ENCODE measurements at places on chromosomes 3 and 15.

GRCh38 chr3:179000659-179001058 is 71.0 kb downstream of the ZMAT3 start:
- DNase-seq = no peak

DNA sequence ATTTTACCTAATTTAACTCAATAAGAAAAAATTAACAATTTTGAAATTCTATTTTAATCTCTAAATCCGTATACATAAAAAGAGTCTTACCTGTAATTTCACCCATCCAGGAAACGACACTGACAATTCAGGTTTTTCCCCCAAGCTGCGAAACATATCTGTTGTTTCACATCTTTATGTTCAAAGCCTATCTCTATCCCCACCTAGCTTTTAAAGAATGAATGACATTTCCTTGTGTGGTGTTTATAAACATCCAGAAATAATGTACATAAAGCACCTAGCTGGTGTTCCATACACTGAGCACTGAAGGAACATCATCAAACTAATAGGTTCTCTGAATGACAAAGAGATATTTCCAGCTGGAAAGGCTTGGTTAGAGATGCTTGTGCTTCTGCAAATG is 867.8 kb downstream of the SQOR start:
- no peak for DNase-seq

DNA sequence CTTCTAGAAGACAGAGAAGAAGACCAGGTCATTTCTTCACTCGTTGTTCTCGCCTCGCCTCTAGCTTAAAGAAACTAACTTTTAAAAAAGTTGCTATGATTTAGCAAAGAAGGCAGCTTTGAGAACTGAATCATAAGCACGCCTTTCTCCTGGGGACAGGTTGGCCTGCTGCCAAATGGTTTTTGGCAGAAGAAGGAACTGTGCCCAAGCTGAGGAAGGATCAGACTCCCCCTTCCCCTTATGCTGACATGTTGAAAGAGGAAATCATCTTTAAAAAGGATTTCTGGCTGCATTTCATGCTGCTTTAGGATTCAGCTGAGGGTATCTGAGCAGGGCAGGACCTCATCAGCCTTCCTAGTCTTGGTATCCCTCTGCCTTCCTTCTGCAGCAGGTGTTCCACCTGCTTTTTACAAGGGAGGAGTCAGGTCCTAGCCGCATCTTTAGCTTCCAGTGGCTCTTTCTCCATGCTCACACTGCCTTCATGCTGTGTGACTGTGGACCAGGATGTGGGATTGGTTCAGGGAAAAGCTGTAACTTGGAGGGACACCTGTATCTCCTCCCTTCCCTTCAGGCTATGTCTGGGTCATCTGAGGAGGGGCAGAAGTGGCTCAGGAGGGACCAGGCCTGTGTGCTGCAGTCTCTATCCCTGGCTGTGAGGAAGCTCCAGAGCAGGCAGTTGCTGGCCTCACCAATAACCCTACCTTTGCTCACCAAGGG is 34.1 kb upstream of the HACD2 start:
- DNase-seq = peak; percentile 32

DNA sequence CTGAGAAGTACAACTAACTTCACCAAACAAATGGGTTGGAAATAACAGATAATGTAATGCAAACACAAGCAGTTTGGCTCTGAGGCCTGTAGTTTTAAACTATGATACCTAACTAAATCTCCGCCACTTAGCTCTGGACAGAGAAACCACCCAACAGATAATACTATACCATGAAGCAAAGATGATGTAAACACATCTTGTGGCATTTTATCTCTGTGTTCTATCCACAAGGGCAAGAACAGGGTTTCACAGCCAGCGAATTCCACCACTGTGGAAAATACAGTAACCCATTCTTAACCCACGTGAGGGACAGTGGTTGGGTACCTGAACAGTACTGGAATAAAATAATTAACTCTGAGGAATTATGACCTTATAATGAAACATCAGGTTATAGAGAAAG is 93.6 kb downstream of the P3H2 start:
- no peak for DNase-seq

DNA sequence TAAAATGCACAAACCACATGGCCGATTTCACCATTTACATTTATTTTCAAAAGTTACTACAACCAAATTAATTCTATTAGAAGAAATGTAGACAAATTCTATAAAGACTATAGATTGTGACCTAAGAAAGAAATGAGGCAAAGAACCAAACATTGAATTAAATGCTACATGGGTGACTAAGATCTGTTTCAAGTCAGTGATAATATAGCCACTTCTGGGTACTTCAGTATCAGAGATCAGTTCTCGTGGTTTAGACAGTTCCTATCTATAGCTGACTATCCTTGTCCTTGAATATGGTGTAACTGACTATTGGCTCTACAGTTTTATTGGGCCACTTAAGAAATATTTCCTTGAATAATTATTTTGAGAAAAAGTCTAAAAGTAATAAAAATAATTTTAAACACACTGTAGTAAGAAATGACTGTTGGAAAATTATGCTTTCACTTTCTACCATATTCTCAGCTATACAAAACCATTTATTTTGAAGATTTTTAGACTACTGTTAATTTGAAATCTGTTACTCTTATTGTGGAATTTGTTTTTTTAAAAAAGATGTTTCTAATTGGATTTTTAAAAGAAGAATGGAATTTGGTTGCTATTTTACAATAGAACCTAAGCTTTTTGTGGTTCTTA is 14.1 kb downstream of the KCNMB3 start:
- peak; percentile 75 for DNase-seq

GRCh38 chr3:4416427-4416945 is 50.6 kb downstream of the SUMF1 start:
- DNase-seq = no peak

DNA sequence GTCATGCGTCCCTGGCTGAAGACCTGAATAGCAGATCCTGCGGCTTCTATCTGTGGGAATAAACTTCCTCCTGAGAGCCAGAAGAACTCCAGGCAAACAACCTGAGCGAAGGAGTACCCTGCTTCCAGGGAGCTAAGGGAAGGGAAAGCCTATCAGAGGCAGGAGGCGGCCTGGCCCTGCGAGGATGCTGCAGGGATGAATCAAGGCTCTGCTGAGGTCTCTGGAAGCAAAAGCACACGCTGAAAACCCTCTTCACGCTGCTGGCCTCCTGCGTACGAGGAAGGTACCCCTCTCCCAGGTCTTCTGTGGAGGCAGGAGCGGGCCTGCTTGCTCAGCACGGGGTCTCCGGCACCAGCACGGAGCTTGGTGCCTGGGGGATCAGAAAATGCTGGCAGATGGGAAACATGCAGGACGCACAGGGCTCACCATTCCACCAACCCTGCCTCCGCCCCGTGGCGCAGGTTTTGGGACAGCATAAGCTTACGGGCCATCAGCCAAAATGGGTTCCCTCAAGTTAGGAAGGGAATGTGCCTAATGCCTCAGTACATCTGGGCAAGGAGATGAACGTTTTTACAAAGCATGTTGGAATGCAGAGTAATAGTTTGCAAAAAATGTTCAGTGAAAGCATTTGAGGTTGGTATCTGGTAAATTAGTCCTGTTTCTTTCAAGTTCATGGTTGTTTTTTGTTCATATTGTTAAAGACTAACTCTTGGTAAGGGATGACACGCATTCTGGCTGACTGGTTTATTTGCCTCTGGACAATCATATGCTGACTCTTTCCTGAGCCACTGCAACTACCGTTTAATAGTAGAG is 72.3 kb downstream of the CHSY1 start:
- no peak for DNase-seq

GRCh38 chr15:72369964-72370363 is 5.8 kb downstream of the HEXA start:
- no peak for DNase-seq

DNA sequence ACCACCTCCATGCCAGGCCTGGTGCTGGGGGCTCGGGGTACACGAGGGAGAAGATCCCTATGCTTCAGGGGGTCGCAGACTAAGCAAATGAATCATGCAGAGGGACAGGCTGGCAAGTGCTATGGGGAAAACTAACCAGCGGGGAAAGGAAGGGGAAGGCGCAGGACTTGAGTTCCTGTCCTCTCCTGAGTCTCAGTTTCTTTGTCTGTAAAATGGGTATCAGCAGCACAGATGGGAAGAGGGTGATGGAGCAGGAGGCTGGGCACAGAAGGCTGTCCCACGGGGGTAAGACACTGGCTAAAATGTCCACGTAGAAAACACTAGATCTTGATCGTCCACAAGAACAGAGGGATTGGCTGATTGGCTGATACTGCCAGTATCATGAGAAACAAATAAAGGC is 39.8 kb downstream of the RGMA start:
- no peak for DNase-seq

- no peak for DNase-seq
Observed at GRCh38 chr15:77478051-77478450, 57.4 kb downstream of the HMG20A start.

- peak; percentile 69 for DNase-seq
Observed at GRCh38 chr3:100400419-100400779, 490 bp downstream of the TOMM70 start.

GRCh38 chr3:64097920-64098319 is 74.6 kb upstream of the PSMD6 start:
- no peak for DNase-seq

- no peak for DNase-seq
Observed at GRCh38 chr3:40753951-40754350, 229.2 kb downstream of the ZNF621 start.

GRCh38 chr3:52093756-52094545 is 37.6 kb upstream of the DUSP7 start:
- no peak for DNase-seq

- no peak for DNase-seq
Observed at GRCh38 chr3:197463279-197463678, 92.5 kb downstream of the BDH1 start.

- DNase-seq = no peak
Observed at GRCh38 chr3:126109880-126110235, 25.9 kb upstream of the SLC41A3 start.

- no peak for DNase-seq
Observed at GRCh38 chr15:75675579-75676404, 28.1 kb downstream of the SNX33 start.

DNA sequence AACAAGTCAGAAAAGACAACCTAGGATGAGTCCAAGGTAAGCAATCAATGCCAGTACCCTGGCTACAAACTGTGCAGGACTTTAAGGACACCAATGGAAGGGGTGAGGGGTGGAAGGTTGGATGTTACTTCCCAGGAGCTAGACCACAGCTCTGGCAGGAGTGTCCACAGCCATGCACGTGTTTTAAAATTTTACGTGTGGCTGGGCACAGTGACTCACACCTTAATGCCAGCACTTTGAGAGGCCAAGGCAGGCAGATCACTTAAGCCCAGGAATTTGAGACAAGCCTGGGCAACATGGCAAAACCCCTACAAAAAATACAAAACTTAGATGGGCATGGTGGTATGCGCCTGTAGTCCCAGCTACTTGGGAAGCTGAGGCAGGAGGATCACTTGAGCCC is 14.7 kb upstream of the HDC start:
- DNase-seq = no peak

- DNase-seq = no peak
Observed at GRCh38 chr3:8741581-8742261, 8.1 kb downstream of the CAV3 start.

DNA sequence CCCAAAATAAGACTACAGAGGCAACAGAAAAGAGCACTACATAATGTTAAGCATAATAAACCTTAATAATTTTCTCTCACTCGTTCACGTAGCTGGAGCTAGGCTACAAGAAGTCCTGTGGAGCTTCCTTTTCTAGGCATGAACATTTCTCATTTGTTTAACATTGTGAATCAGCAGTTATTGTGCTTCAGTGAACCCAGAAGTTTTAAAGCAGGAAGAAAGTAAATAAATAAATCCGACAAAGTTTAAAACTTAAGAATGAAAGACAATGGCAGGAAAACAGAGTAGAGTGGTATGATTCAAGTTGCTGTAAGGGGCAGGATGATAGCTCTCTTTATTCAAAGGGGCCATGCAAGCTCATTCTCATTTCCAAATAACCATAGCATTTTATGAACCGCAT is 191.8 kb downstream of the LSAMP start:
- no peak for DNase-seq

- DNase-seq = peak; percentile 5
Observed at GRCh38 chr3:62372621-62373041, 719 bp downstream of the FEZF2 start.

DNA sequence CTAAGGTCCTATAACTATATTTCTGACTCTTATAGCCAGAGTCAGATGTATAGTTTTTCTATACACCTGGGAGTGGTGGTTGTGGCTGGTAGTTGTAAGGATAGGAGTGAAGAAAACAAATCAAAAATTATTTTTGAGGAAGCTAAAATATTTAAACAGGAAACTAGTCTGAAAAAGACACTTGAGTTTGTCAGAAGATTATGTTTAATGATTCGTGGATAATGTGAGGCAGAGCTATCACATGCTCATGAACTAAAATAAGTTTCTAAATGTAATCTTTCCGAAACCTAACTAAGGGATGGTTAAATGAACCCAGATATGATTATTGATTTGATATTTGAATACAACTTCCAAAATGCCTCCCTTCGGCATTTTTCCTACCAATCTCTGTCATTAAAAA is 30.4 kb downstream of the GABRR3 start:
- DNase-seq = no peak

- no peak for DNase-seq
Observed at GRCh38 chr3:123552095-123552714, 32.6 kb downstream of the HACD2 start.

DNA sequence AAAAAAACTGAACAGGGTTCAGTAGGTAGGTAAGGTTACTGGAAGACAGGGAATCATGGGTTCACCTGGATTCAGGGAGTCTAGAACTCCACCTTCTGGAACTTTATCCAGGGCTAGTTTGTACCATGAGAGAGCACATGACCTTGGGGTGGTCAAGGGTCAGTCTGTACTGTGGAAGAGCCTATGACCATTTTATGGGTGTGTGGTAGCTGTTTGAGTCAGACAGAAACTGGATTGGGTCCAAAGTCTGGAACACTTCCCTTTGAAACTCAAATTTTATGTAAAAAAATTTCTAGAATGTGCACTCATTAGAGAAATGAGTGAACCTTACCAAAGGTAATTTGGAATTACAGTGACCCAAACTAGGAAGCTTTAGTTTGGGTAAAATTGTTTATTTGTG is 486.0 kb upstream of the AGTR1 start:
- no peak for DNase-seq

GRCh38 chr3:55720614-55721013 is 233.5 kb upstream of the WNT5A start:
- DNase-seq = no peak

- no peak for DNase-seq
Observed at GRCh38 chr3:57130571-57131209, 34.5 kb downstream of the IL17RD start.

GRCh38 chr15:82136120-82136519 is 90.3 kb upstream of the MEX3B start:
- DNase-seq = no peak

DNA sequence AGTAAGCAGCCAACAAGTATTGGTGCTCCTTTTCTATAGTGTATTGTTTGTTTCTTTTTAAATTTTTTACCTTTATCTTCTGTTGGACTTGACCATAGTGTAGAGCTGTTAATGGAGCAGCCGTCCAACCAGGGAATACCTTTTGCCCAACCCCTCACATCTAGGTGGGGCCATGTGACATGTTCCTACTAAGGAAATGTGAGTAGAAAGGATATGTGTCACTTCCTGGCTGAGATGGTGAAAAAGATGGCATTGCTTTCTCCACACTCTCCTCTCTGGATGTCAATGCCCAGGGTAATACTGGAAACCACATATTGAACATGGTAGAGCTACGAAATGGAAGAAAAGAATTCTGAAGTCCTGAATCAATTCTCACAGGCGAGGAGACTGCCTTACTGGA is 218.8 kb downstream of the TBL1XR1 start:
- DNase-seq = no peak

All from erythroblast (primary cell).